LHCN-M2 (cell line): ENCODE measurements at places on chromosomes 6 and 20. TPM values are rescaled to one million over a fixed set of nuclear protein-coding genes. Genes with fewer than 3 reads are reported as not detected.

The GSTA1 gene
- not detected in 2 replicates for total RNA-seq

The ELOVL4 gene
- total RNA-seq, result 5.5 and 7.1 TPM in 2 replicates

The ANGPT4 gene
- not detected in 2 replicates for total RNA-seq

The FBXO5 gene
- 46.7 and 53.7 TPM in 2 replicates for total RNA-seq

The KIAA1755 gene
- total RNA-seq, result 0.17 and 0.45 TPM in 2 replicates

The TOX2 gene
- total RNA-seq, result 1.6 and 2.2 TPM in 2 replicates

The MCCD1 gene
- not detected in 2 replicates for total RNA-seq

The MYCT1 gene
- total RNA-seq, result 0.19 TPM in 1 of 2 replicates, not detected in the other

The LPA gene
- not detected in 2 replicates for total RNA-seq

The SLC2A10 gene
- total RNA-seq, result 21.0 and 31.0 TPM in 2 replicates

The PNPLA1 gene
- total RNA-seq, result not detected in 2 replicates
